AG20443 (cell line): ENCODE measurements at places on chromosomes 4 and X.

DNA sequence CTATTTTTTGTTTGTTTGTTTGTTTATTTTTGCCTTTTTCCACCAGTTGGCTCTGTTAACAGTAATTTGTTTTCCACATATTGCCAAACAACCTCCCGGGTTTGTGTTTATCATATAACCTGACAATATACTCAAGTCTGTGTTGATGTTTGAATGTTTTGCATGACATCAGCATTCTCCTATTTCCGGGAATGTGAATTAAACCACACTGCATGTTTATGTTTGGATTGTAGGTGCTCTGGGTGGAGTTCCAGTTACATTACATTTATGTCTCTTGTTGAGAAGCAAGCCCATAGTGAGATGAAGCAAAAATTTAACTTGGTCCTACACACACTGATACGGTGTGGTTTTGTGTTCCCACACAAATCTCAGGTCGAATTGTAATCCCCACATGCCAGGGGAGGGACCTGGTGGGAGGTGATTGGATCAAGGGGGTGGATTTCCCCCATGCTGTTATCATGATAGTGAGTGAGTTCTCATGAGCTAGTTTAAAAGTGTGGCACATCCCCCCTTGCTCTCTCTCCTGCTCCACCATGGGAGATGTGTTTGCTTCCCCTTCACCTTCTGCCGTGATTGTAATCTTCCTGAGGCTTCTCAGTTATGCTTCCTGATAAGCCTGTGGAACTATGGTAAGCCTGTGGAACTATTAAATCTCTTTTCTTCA is 54.4 kb upstream of the CLNK start:
- DNase-seq = no peak

GRCh38 chr4:188854436-188854835 is 715.2 kb downstream of the TRIML1 start:
- DNase-seq = no peak

DNA sequence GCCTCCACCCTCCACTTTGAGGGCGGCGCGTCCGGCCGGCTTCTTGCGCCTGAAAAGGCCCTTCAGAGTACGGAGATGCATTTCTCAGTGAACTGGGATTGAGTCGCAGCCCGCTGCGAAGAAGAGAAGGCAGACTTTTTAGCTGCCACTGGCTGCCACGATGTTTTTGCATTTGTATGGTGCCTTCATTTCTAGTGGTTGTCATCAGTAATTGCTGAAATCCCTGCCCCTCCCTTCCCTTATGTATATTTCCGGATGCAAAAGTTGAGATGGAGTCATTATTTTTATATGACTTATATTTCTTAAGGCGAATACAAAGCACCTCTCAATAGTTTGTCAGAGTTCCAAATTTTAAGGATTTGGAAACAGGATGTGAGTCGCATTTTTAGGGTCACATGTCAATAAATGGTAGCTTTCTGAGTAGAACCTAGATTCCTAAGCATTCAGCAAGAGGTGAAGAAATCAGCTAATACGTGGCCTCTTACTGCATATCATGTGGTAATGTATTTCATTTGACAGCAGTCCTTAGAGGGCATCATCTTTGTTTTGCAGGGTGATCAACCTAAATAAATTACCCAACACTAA is 658 bp downstream of the ATP6AP2 start:
- no peak for DNase-seq

- DNase-seq = no peak
Observed at GRCh38 chr4:155072417-155072816, 136.0 kb upstream of the NPY2R start.

- DNase-seq = no peak
Observed at GRCh38 chr4:11912886-11913285, 484.2 kb upstream of the HS3ST1 start.

- no peak for DNase-seq
Observed at GRCh38 chr4:87069037-87069742, 134.4 kb downstream of the AFF1 start.

DNA sequence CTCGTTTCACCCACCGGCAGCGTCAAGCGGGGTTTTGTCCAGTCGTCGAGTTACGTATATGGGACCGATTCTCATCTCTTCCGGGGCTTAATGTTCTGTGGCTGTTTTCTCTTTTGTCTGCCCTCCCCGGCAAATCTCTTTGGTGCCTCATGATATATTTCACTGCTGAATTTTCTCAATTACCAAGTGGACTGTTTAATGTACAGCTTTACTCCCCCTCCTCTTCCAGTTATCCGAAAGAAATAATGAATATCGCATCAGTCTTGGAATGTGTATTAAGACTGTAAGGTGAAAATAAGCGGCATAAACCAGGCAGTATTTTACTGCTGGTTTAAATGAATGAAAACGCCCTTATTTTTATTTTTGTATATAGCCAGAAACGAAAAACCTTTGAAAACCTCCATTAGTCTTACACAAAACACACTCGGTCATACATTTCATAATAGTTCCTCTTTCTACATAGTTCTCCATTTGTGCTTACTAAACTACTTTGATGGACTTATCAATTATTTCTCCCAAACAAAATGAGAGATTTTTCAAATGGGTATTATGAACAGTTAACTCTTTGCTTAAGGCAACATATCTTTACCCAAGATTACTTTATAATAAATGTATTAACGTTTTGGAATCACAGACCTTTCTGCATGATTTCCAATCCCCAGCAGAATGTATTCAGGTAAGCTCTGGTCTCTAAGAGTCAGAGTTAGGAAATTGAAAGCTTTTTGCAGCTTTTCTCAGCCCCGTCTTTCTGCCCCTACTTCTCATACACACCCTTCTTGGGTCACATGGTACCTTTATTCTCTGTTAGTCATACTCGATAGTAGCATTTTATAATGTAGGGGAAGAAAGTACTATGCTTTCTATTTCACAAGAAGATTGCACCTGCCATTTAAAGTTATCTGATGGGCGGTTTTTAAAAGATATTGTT is 979 bp downstream of the RP2 start:
- DNase-seq = no peak

DNA sequence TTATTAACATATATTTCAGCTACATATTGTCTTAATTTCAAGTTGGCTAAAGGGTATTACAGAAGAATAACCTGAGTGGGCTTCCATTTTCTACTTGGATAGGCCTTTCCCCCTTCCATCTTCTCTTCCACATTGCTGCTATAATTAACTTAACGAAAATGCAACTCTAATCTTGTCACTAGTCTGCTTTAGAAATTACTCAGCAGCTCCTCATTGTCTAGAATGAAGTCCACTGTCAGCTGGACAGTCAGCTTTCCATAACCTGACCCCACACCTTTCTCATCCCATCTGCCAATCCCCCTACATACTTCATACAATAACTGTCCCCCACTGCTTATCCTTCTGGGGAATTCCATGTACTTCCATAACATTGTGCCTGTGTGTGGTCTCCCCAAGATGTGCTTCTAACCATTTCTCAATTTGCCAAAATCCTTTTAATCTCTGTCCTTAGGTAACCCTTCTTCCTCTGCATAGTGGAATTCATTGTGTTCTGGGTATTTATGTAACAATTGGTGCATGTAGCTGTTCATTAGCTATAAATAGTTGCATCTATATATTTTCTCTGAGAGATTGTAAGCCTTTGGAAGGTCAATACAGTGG is 4.8 kb downstream of the MND1 start:
- DNase-seq = no peak
